Immature natural killer cell (primary cell): ENCODE measurements at places on chromosomes 7 and 10.

GRCh38 chr10:99621454-99622251 is 1.4 kb upstream of the SLC25A28 start:
- no peak for DNase-seq

DNA sequence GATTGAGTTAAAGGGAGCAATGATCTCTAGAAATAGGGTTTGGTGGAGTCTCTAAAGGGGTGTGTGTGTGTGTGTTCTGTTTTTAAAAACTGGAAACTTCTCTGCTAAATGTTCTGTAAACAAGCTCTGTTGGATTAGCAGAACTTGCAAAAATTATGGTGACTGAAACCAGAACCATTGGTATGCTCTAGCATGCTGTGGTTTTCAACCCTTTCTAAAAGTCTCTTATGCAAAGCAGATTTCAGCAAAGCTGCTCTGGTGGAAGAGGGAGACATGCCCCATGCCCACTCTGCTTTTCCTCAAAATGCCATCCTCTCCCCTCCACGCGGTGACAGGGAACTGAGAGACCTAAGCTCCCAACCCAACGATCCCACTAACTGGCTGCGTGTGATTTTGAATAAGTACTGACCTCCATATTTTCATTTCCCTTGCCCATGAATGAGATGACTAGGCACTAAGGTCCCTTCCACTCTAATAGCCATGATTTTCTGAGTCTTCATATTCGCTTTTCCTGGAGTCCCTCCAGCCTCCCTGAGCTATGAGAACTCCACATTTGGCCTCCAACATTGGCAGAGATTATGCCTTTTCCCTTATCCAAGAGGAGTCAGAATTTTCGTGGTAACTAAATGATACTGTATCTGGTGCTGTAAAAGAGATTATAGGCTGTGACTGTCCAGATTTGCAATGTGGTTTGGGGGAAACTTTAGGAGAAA is 117.3 kb upstream of the PALS2 start:
- no peak for DNase-seq

DNA sequence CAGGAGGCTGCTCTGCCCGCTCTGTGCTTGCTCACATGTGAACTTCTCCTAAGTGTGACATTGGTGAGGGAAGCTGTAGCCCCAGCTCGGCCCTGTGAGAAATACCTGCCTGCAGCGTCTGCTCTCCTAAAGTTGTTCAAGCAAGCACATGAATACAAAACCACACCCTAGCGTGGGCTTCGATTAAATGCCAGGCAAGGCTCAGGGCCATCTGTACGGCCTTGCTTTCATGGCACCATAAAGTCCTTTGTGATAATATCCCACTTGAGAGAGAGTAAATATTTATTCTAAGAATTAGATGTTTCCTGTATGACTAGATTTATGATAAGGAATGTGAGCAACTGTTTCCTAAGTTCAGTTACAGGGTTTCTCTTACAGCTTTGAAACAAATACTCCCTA is 262.8 kb upstream of the KLF14 start:
- no peak for DNase-seq

DNA sequence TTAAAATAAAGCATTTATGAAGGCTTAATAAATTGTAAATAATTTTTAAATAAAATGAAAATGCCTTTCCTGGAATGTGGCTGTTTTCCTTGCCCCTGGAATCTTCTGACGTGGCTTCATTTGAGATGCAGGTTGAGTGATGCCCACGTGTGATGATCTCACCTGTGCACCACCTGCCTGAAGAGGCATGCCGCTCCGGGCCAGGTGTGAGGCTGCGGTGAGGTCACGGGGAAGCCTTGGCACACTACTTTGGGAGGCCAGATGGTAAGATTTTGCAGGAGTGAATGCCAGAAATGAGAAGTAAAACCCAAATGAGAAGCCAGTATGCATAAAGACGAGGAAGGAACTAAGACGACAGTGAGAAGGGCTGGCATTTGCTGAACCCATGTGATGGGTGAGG is 36.2 kb downstream of the GOT1 start:
- DNase-seq: no peak

DNA sequence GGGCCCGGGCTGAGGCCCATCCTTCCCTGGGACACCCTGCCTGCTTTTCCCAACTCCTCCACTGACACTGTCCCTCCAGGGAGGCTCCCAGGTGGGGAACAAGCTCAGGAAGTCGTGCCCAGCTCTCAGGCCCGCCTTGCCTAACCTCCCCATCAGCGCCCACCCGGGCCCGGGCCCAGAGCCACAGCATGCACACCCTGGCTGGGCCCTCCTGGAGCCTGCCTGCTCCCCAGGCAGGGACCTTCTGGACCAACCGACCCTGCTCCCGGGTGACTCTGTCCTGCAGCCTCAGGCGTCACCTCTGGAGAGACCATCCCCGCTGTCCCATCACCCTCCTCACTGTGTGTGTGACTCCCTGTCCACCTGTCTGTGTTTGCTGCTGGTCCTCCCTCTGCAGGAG is 1.8 kb upstream of the TMEM184A start:
- DNase-seq: no peak

DNA sequence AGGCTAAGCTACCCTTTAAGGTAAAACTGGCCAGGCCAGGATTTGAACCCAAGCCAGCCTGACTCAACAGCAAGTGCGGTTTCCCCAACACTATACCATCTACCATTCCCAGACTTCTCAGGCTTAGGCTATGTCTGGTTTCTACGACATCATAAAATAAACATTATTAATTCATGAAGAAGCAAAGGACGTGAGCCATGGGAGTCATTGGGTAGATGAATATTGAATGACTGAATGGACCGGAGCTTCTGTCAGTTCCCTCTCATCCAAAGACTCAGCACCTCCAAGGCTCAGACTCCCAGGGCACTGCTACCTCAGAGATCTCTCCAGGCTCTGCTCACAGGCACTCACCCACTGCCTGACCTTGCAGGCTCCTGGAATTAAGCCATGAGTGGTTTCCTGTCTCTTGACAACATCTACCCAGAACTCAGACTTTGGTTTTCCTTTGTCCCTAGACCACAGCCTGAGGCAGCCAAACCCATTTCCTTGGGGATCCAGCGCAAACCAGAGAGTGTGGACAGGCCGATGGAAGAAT is 64.6 kb upstream of the STEAP1B start:
- DNase-seq: no peak

DNA sequence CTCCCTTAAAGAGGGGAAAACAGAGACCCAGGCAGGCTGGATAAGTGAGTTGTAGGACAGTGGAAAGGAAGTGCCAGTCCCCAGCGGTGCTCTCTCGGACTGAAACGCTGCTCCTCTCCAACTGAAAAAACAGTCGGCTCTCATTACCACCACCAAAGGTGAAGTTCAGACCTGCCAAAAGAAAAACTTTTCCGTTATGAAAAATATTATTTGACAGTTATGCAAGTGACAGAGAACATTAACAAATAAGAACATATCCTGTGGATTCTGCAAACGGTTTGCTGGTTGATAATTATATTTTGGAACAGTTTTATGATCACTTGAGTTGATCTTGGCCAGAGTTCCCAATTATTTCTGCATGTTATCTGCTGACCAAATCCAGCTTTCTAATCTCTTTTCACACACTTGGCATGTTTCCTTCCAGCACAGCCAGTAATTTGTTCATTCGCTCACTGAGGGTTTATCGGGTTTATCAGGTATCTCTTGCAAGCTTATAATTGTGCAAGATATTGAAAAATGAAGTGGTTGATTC is 82.6 kb downstream of the PTPRE start:
- DNase-seq: no peak

- peak; percentile 76 for DNase-seq
These were observed 9.8 kb downstream of the LFNG start for GRCh38 chr7:2529161-2530070.

- no peak for DNase-seq
These were observed 301.2 kb downstream of the PLXDC2 start for GRCh38 chr10:20117471-20117870.

DNA sequence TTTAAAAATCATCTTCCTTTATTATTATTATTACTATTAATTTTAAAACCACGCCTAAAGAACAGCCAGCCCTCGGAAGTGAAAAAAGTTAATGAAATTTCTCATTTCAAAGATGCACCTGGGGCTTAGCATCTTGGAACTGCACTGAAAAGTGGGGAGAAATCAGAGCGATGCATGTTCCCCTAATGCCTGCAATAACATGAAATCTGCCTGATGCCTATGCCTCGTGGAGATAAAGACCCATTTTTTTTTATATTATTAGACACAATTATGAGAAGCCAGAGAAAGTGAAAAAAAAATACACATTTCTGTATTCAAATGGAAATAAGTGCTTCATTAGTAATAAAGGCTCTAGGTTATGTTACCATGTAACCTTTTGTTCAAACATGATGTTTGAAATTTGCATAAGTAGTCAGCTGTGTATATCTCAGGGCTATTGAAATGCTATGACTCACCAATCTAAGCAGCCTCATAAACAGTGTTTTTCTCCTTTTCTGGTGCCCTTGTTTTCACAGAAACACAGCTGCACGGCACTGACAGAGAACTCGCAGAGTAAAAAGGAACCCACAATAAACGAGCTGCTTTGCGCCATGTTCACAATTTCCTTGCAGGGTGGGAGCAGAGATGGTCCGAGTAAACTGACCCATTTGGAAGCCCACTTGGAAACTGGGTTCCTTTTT is 175.8 kb upstream of the PRKCQ start:
- no peak for DNase-seq

- peak; percentile 82 for DNase-seq
These were observed 24.6 kb downstream of the VSIR start for GRCh38 chr10:71748671-71749191.

- DNase-seq: no peak
These were observed 243.2 kb downstream of the SDK1 start for GRCh38 chr7:3544202-3544601.

GRCh38 chr7:116630932-116631671 is 40.9 kb upstream of the MET start:
- DNase-seq: no peak

DNA sequence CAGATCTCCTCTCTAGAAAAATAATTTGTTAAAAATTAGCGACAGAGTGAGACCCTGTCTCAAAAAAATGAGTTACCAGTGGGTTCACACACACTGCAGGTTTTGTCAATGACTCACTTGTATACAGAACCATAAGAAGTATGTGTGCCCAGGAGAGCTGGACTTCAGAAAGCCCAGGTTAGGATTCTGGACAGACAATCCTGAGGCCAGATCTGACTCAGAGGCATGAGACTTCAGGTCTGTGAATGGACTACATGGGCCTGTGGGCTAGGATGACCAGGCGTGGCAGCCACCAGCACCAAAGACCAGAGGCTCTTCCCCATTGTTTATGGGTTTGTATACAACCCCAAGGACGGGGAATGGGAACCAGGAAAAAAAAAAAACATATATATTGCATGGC is 9.3 kb upstream of the ZNF438 start:
- DNase-seq: no peak

DNA sequence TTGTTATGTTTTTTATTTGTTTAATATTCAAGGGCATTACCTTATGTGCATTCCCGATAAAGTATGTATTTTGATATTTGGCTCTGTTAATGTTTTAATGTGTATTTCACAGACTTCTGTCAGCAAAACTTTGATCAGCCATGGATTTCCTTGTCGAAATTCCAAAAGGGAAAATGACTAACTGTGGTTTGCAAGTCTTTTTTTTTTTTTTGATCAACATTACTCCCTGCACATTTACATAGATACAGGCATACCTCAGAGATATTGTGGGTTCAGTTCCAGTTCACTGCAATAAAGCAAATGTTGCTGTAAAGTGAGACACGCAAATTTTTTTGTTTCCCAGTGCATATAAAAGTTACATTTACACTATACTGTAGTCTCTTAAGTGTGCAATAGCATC is 351.9 kb downstream of the CXCL12 start:
- no peak for DNase-seq

DNA sequence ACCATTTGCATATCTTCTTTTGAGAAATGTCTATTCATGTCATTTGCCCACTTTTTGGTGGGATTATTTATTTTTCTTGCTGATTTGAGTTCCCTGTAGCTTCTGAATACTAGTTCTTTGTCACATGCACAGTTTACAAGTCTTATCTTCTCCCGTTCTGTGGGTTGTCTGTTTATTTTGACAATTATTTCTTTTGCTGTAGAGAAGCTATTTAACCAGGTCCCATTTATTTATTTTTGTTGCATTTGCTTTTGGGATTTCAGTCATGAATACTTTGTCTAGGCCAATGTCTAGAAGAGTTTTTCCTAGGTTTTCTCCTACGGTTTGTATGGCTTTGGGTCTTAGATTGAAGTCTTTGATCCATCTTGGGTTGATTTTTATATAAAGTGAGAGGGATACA is 32.9 kb downstream of the GPR22 start:
- no peak for DNase-seq

DNA sequence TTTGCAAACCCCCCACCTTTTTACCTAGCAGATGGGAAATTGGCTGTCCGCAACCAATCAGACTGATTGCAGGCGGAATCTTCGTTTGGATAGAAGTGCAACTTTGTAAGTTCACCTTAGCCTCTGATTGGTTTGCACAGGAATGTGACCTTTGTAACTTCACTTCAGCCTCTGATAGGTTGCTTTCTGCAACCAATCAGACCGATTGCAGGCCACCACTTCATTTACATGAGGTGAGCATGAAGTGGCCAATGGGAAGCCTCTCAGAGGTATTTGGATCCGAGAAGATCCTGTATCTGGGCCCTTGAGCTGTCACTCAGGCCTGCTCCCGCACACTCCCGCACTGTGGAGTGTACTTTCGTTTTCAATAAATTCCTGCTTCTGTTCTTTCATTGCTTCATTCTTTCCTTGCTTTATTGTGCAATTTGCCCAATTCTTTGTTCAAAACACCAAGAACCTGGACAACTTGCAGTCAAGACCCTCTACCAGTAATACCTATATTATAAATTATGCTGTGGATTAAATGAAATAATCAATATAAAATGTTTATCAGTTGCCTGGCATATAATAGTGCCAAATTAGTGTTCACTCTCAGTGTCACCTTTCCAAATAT is 491.4 kb downstream of the PLXNA4 start:
- DNase-seq: no peak
